Activated CD8-positive, alpha-beta T cell treated with anti-CD3 and anti-CD28 coated beads for 36 hours (primary cell): ENCODE measurements at places on chromosomes 12 and 14. TPM values are rescaled to one million over a fixed set of nuclear protein-coding genes. Genes with fewer than 3 reads are reported as not detected.

DPPA3 gene
- total RNA-seq = not detected

LRRK2 gene
- total RNA-seq = 0.76 TPM

DNA sequence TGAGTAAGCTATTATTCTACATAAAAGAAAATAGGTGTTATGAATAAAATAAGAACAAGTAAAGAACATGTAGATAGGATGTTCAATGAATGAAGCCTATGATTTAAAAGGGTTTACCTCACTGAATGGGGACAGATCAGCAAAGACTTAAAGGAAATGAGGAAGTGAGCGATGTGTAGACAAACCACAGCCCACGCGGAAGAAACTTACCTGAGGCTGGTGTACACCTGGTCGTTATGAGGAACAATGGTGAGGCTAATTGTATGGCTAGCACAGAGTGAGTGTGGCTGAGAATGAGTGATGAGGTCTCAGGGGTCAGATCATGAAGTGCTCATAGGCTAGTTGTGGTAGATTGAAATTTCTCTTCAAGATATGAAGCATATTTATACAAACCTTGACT is 221.7 kb downstream of the ALG10B start:
- DNase-seq = no peak

DNA sequence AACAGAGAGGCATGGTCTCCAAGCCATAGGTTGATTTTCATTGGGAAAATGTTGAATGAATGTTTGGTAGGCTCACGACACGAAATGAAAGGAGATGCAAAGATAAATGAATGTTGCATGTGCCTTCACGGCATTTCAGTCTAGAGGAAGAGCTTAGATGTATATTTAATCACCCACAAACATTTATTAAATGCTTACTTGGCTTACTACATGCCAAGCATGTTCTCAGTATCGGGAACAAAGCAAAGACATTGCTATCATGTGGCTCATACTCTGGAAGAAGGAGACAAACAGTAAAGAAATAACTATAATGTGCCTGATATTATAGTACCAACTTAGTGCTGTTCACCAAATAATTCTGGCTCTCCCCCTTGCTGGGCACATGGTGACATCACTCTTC is 133.5 kb downstream of the LLPH start:
- no peak for DNase-seq

GRCh38 chr14:51534610-51535011 is 117.1 kb upstream of the FRMD6 start:
- DNase-seq = no peak

GRCh38 chr14:100909439-100909838 is 5.9 kb upstream of the RTL1 start:
- no peak for DNase-seq

GRCh38 chr12:70660620-70661219 is 23.5 kb upstream of the PTPRB start:
- DNase-seq = peak; percentile 2

DNA sequence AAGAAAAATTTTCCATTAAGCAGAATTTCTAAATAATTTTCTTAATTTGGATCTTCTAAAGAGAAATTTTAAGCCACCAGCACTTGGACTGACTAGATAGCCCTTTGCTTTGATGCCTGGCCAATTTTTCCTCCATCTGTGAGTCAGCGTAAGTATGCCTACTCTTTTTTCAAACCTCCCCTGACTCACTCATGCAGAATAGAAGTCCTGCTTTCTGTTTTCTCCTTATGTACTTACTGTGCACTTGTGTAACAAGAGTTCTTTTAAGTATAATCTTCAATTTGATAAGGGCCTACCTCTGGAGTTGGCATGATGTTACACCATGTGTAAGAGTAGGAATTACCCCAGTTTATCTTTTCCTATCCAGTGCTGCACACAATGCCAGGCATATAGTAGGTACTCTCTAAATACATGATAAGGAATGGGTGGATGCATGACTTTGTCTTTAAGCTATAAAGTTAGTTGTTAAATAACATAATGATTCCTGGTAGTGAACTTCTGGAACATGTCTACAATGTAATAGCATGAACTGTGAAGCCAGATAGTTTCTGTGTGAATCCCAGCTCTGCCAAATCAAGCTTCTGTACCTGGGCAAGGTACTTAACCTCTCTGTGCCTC is 329.6 kb downstream of the TMTC2 start:
- no peak for DNase-seq

GRCh38 chr12:124021007-124021406 is 48.0 kb downstream of the ZNF664 start:
- no peak for DNase-seq
